ENCODE measurements at places on chromosomes 2 and 18. TPM values are rescaled to one million over a fixed set of nuclear protein-coding genes. Genes with fewer than 3 reads are reported as not detected.
A peak's percentile ranks its signal among the peaks of the same experiment; 100 is the strongest.

DNA sequence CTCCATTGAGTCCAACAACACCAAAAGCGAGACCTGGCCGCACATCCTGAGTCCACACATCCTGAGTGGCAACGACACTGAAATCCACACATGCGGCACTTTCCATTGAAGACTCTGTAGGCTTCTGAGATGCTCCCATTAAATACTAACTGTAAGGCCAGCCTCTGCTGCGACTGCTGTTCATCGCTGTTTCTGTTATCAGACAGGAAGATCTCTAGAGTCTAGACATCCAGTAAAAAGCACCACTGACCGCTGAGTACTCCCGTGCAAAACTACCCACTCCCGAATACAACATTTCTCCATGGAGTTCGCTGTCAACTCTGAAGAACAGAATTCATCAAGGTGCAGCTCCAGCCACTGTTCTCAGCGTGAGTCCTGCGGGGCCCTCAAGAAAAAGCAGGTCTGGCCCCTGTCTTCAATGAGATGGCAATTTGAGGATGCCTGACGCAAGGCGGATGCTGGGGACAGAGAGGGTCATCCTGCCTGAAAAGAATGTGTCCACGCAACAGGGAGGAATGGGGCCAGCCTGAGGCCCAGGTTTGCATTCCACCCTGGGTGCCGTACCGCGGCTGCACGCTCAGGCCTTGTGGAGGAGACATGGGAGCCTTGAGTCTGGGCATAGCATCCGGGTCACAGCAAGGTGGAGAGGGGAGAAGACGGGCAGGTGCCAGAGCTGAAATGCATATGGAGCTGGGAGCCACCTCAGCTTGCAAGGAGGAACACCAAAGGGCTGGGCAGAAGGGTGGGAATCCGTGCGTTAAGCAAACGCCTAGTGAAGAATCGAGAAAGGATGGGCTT is 61.9 kb downstream of the ZNF516 start:
- H3K27ac ChIP-seq = no peak overlapping the region
- H3K4me1 ChIP-seq = no peaks in the 10 kb centered on the region
- DNase-seq = no peak
- no peaks in the 10 kb centered on the region for H3K27me3 ChIP-seq

GRCh38 chr2:170146784-170147183 is 31.2 kb upstream of the MYO3B start:
- H3K27me3 ChIP-seq = peaks cover 2% of the 10 kb centered on the region
- no peaks in the 10 kb centered on the region for H3K36me3 ChIP-seq
- no peaks in the 10 kb centered on the region for H3K4me1 ChIP-seq
- no peak for DNase-seq
- H3K27ac ChIP-seq = no peak overlapping the region
- no peak overlapping the region for H3K4me3 ChIP-seq

GRCh38 chr18:73461780-73462059 is 593.9 kb upstream of the NETO1 start:
- no peak overlapping the region for H3K4me3 ChIP-seq
- no peaks in the 10 kb centered on the region for H3K36me3 ChIP-seq
- no peak overlapping the region for H3K27ac ChIP-seq
- no peaks in the 10 kb centered on the region for H3K27me3 ChIP-seq
- no peaks in the 10 kb centered on the region for H3K4me1 ChIP-seq
- no peak for DNase-seq

- H3K27ac ChIP-seq = no peak overlapping the region
- no peak overlapping the region for H3K4me3 ChIP-seq
- no peaks in the 10 kb centered on the region for H3K4me1 ChIP-seq
Observed at GRCh38 chr2:166067229-166067628, 60.6 kb downstream of the SCN1A start.

SPC25 gene
- total RNA-seq = 47.1 TPM

MATN3 gene
- total RNA-seq = not detected

RAMP1 gene
- 0.77 TPM for total RNA-seq

DNA sequence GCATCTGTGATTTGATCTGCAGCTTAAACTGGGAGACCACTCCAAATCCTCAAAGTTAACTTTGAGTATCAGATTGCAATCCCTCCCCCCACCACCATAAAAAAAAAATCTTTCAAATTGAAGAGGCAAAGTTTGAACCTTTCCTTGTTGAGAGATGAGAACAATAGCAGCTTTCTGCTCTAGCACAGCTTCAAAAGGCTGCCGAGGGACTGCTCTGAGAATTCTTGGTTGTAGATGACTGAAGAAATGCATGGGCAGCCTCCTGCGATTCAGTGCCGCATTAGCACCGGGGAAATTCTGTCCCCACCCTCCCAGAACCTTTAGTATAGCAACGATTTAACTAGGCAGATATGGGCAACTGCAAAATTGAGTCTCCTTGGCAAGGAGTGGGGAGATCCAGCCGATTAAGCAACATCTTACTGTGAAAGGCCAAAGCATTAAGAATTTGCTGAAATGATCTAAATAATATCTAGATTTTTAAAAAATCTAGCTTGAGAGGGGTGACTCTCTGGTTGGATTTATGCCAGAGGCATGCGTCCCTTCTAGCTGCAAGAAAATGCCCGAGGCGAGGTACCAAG is 3.9 kb upstream of the SP5 start:
- H3K36me3 ChIP-seq = no peaks in the 10 kb centered on the region
- peaks cover 61% of the 10 kb centered on the region for H3K27me3 ChIP-seq
- DNase-seq = no peak
- no peak overlapping the region for H3K4me3 ChIP-seq

SERPINB12 gene
- total RNA-seq = not detected

DNA sequence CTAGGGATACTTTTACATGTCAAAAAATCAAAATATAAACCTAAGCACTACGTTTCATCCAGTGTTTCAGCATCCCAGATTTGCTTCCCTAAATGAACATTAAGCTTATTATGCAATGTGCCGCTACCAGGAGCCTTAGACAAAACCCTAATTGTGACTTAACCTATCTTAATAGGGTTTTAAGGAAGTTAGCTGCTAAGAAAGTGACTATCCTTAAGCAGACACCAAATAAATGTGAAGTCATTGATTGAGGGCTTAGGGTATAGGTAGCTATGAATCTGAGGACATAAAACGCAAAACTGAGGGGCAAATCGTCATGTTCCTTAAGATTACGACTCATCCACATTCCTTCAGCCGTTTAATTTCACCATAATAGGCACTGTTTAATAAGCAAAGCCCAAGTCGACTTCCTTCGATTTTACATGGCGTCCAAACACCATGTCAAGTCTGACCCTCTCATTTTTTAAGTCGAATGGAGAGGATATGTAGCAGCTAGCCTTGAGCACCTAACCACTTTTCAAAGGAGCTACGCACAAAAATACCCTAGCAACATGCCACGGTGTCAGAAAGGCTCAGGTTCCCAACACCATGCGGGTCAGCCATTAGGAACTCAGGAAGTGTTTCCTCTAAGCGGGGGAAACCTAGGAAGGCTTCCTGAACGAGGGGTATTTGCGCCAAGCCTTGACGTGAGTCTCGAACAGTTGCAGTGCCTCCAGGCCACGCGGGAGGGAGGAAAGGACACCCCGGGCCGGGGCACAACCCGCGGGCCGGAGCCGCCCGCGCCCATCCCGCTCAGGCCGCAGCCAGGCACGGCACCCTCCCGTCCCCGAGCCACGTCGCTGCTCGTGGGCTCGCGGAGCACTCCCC is 1.0 kb downstream of the HDLBP start:
- H3K27me3 ChIP-seq = no peaks in the 10 kb centered on the region
- peak overlapping the region; percentile 98 for H3K4me3 ChIP-seq
- H3K27ac ChIP-seq = peak overlapping the region; percentile 100
- H3K36me3 ChIP-seq = peaks cover 24% of the 10 kb centered on the region

Data from activated CD4-positive, alpha-beta memory T cell treated with anti-CD3 and anti-CD28 coated beads for 36 hours (primary cell).